Lower lobe of right lung (tissue), 2 donors: ENCODE measurements at places on chromosomes 2 and 18.

DNA sequence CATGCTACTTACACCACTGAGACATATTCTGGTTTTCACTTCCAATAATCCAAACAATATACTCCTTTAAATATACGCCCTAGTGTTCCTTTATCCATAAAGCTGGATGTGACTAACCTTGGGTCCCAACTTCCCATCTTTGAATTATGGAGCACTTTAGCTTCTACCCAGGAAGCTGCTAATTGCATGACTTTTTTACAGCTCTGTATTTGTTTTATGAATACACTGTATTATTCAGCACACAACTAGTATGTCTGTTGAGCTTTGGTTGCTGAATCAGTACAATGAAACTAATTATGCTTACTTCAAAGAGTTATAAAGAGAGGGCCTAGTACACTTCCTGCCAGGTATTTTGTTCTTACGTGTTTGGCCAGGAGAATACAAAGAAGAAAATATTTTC lies 118.5 kb downstream of the BAZ2B start:
- no peak for DNase-seq

DNA sequence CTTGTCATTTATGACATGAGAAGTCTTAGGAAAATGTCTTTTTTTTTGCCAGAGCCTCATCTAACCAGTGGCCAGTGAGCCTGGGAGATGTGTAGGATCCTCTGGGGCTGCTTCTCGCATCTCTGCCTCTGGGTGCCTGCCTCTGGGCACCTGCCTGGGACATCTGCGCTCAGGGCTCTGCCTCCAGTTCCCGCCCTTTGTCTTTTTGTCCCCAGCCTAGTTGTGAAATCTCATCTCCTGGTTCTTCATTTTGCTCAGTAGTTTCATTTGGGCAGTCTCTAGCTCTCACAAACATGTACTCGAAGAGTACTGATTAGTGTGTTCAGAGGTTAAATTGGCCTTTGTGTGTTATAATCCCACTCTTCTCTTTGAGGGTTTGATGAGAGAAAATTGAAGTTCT lies 92.0 kb downstream of the LTBP1 start:
- DNase-seq: no peak

GRCh38 chr2:120064664-120065063 lies 51.8 kb downstream of the EPB41L5 start:
- DNase-seq: no peak

DNA sequence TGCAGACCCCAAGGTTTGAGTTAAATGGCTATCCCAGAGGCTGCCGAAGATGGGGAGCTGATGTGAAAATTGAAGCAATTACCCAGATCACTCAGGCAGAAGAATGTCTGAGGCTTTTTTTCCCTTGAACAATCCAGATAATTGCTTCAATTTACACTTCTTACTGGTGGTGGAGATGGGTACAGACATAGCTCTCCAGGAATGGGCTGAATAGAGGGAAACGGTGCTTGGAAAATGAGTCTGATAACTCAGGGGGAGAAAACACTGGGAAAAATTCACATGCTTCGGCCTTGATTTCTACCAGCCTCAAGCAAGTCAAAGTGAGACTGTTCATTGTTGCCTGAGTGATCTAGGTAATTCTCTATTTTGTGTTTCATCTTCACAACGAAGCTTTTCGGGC lies 9.5 kb upstream of the KIF5C start:
- no peak for DNase-seq

DNA sequence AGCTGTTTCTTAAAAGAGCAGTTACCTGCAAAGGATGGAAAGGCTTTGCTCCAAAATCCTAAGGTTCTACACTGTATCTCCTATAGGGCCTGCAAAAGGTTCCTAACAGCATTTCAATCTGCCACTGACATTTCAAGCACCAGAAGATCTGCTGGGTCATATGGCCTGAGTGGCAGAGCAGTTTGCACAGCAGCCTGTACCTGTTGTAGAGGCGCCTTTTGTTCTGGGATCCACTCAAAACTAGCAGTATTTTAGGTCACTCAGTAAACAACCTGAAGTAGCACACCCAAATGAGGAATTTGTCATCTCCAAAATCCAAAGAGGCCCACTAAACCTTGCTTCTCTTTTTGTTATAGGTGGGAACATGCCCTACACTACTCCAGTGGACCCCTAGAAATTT lies 6.2 kb downstream of the FAM210A start:
- DNase-seq: no peak

- no peak for DNase-seq
Observed at GRCh38 chr2:45883603-45884000, 232.1 kb downstream of the PRKCE start.

DNA sequence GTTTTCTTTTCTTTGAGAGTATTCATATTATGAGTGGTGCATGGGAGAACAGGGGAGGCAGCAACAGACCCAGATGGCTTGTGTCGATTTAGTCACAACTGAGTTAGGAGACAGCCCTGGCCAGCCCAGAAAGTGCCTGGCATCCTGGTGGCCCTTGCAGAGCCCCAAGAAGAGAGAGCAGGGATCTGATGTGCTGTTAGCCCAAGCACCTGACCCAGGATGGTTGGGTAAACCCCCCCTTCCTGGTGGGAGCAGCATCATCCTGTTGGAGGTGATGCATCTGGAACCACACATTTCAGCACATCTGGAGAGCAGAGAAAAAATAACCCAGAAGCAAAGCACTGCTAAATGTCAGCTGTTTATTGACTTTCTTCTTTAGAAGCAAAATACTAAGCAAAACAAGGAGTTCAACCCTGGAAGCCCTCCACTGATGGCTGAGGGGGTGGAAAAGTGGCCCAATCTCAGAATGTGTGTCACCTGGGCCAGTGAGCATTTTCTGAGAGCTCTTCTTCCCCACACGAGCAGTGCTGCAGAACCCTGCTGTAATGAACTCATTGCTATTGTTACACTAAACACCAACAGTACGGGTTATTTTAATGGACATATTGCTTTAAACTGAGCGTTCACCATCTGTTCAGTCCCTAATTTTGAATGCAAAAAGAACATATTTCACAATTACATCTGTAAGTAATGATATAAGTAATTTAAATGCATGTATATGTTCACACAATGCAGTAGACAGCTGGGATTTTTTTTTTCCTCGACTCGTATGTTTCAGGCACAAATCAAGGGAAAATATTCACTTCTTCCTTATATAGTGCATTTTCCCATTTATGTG lies 100.6 kb upstream of the SMIM21 start:
- DNase-seq: no peak

GRCh38 chr18:40258311-40258710 lies 1696.7 kb upstream of the PIK3C3 start:
- no peak for DNase-seq

GRCh38 chr18:66168685-66169235 lies 417.9 kb downstream of the CDH7 start:
- no peak for DNase-seq

GRCh38 chr2:168230389-168230788 lies 17.0 kb downstream of the STK39 start:
- DNase-seq: no peak

GRCh38 chr2:43455731-43456642 lies 139.9 kb downstream of the THADA start:
- DNase-seq: no peak

DNA sequence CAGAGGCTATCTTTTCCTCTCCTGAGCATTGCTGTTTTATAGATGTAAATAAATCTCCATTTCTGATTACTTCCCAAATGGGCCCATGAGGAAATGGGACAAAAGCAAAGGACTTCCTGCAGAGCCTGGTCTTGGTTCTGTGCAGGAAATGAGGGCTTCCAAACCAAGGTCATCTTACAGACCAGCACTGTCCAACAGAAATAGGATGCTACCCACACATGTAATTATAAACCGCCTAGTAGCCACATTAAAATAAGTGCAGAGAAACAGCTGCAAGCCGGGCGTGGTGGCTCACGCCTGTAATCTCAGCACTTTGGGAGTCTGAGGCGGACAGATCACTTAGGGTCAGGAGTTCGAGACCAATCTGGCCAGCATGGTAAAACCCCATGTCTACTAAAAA lies 6.2 kb downstream of the TTL start:
- no peak for DNase-seq

DNA sequence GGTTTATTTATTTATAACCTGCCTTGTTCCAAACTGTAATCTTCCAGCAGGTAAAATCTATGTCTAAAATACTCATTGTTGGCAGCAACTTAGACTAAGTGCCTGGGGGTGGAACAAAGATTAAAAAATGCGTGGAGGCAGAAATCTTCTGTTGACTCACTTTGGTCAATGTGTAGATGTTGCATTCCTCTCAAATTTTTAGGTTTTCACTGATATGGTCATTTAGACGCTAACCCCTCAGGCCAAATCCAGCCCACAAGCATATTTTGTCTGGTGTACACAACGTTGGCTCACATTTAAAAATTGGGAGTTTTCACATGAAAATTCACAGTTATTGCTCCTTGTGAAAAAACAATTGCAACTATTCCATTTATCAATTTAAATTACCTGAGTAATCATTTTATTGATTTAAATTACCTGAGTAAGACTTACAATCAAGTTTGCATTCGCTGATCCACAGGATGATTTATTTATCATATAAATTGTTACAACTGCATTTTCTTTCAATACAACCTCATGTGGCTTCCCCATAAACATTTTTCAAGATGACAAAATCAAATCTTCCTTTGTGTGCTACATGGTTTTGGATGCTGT lies 564.2 kb downstream of the TSN start:
- DNase-seq: no peak

GRCh38 chr2:74524005-74524404 lies 2.0 kb downstream of the DQX1 start:
- no peak for DNase-seq

GRCh38 chr18:40553029-40553428 lies 1402.0 kb upstream of the PIK3C3 start:
- DNase-seq: no peak

GRCh38 chr2:227577555-227577954 lies 21.1 kb upstream of the SCYGR2 start:
- DNase-seq: no peak

- no peak for DNase-seq
Observed at GRCh38 chr18:2878656-2879330, 32.0 kb downstream of the EMILIN2 start.

- DNase-seq: no peak
Observed at GRCh38 chr18:8041526-8042111, 474.5 kb downstream of the PTPRM start.

GRCh38 chr2:27018142-27018541 lies 14.6 kb upstream of the TMEM214 start:
- DNase-seq: no peak

DNA sequence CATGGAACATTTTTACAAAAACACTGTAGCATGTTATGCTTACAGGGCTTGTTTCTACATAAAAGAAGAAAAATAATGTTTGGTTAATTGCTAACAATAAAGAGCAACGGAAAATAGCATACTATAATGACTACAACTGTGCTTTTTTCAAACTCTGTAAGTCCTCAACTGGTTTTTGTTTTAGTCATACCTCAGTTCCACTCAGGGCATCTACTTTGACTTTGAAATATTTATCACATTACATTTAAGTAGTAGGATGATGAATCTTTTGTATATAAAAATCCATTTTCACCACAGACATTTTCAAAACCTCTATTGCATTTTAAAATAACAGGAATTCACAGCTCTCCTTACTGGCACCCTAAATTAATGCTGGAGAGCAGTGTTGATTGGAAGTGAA lies 8.3 kb downstream of the SATB2 start:
- DNase-seq: no peak
